ENCODE measurements at places on chromosomes 2 and 18. TPM values are rescaled to one million over a fixed set of nuclear protein-coding genes. Genes with fewer than 3 reads are reported as not detected.
A peak's percentile ranks its signal among the peaks of the same experiment; 100 is the strongest.

The GREB1 gene
- 36.5 TPM for total RNA-seq

The TEX51 gene
- not detected for total RNA-seq

The TRIP12 gene
- total RNA-seq, result 117 TPM

The FOXD4L1 gene
- not detected for total RNA-seq

The AFTPH gene
- total RNA-seq, result 19.7 TPM

The CCDC150 gene
- total RNA-seq, result 30.2 TPM

The GALNT13 gene
- 5.2 TPM for total RNA-seq

GRCh38 chr2:149223472-149224095 is 106.8 kb upstream of the LYPD6 start:
- DNase-seq, result peak; percentile 65
- H3K4me3 ChIP-seq, result no peak overlapping the region
- H3K36me3 ChIP-seq, result no peaks in the 10 kb centered on the region
- no peak overlapping the region for H3K27ac ChIP-seq

DNA sequence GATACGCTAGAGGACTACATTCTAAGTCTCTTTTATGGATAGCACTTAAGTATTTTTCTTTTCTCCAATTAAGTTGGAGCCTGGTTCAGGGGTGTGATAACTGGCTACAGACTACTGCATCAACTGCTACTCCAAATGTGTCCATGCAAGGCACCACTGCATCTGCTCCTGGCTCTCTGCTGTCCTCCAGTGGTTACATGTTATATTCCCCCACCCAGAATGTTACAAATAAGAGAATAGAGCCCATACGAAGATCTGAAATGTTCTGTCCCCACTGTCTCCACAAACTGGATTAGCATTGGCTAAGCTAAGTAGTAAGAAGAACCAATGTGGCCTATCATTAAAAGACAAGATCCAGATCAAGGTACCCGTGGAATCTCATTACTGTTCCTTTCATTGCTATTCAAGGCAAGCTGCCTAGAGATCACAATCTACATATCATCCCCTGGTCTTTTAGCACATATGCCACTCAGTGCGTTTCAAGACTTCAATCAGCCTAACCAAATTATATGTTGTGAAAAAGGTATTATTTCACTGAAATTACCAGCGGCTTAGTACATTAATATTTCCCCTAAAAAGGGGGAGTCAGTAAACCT is 308.3 kb upstream of the SLC8A1 start:
- H3K4me3 ChIP-seq, result no peak overlapping the region
- H3K27ac ChIP-seq, result no peak overlapping the region
- no peaks in the 10 kb centered on the region for H3K4me1 ChIP-seq
- no peaks in the 10 kb centered on the region for H3K27me3 ChIP-seq

DNA sequence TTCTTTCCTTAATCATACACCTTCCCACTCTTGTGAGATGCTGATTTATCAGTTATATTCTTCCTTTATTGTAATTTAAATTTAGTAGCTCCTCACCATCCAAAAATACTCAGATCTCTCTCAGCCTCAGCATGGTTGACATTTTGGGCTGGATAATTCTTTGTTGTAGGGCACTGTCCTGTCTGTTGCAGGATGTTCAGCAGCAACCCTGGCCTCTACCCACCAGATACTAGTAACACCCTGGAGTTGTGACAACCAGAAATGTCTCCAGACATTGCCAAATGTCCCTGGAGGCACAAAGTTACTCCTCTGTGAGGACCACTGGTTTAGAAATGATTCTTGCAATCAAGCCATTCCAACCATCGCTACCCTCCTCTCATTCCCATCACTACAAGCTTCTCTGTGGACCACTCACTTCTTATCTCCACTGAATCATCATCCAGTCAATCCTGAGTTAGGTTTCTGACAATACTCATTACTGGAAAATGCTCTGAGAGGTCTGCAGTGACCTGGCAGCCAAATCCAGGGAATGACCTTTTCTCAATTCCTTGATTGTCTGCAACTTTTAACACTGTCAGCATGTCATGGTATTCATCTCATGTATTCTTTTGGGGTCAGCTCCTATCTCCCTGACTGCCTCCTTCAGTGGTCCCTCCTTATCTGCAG is 43.3 kb downstream of the OSBPL6 start:
- H3K27me3 ChIP-seq, result no peaks in the 10 kb centered on the region
- no peaks in the 10 kb centered on the region for H3K4me1 ChIP-seq
- H3K36me3 ChIP-seq, result no peaks in the 10 kb centered on the region

DNA sequence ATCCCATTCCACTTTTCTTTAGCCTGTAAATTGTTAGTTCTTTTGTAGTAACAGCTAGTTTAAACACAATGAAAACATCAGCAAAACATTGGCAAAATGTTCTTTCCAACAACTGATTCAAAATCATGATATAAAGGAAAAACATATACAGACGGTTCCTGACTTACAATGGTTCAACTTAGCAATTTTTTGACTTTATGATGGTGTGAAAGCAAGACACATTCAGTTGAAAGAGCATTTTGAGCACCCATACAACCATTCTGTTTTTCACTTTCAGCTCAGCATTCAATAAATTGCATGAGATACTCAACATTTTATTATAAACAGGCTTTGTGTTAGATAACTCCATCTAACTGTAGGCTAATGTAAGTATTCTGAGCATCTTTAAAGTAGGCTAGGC is 185.1 kb downstream of the NOL4 start:
- H3K4me3 ChIP-seq, result no peak overlapping the region
- H3K4me1 ChIP-seq, result peaks cover 7% of the 10 kb centered on the region
- no peak overlapping the region for H3K27ac ChIP-seq
- H3K27me3 ChIP-seq, result no peaks in the 10 kb centered on the region

GRCh38 chr2:238497610-238498005 is 70.9 kb downstream of the ASB1 start:
- H3K4me1 ChIP-seq, result no peaks in the 10 kb centered on the region
- H3K36me3 ChIP-seq, result no peaks in the 10 kb centered on the region
- no peaks in the 10 kb centered on the region for H3K27me3 ChIP-seq
- no peak for DNase-seq
- H3K4me3 ChIP-seq, result no peak overlapping the region

DNA sequence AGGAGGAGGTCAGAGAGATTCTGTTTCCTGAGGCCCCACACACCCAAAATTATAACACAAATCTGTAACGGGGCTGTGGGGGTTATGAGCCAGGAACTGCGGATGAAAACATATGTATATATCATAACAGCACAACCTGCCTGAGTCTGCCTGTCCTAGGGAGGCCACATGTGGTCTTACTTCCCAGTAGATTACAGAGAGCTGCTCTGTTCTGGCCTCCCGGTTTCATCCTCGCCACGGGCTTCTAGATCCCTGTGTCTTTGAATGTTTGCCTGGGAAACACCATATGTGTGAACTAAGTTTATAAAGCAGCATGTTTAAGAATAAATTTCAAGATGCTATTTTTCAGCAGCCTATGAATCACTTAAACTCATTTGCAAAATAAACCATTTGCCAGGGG is 124.0 kb downstream of the TMEM200C start:
- no peak for DNase-seq
- H3K36me3 ChIP-seq, result no peaks in the 10 kb centered on the region
- H3K4me1 ChIP-seq, result 0 out of 2 replicates have a peak, but pooled peaks cover 11% of the 10 kb centered on the region
- H3K27ac ChIP-seq, result no peak overlapping the region

- H3K27me3 ChIP-seq, result no peaks in the 10 kb centered on the region
- no peaks in the 10 kb centered on the region for H3K36me3 ChIP-seq
- DNase-seq, result peak; percentile 77
- H3K27ac ChIP-seq, result no peak overlapping the region
- peak overlapping the region; percentile 39 for H3K4me3 ChIP-seq
Measured at GRCh38 chr2:24926602-24927252, 6.7 kb upstream of the ADCY3 start.

GRCh38 chr2:56262241-56262640 is 78.5 kb downstream of the CCDC85A start:
- no peaks in the 10 kb centered on the region for H3K36me3 ChIP-seq
- H3K4me3 ChIP-seq, result no peak overlapping the region
- no peak overlapping the region for H3K27ac ChIP-seq

DNA sequence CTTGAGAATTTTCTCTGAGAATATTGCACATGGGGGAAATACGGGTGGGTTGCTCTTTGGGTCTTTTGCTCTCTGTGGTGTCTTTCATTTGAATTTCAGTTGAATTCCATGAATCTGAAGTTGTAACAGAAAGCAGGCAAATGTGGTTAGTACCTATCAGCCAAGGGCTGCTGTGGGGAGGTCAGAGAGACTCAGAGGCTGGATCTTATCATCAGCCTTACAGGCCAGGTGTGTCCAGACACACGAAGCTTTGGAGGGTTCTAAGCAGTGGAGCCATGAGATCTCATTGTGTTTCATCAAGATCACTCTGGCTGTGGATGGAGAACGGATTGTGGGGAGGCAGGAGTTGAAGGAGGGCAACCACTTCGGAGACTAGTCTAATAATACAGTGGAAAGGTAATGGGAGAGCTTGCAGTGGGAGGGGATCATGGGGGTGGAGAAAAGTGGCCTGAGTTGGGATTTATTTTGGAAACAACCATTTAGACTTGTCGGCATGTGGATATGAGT is 68.1 kb downstream of the GNAL start:
- H3K27ac ChIP-seq, result no peak overlapping the region
- DNase-seq, result no peak
- no peak overlapping the region for H3K4me3 ChIP-seq
- H3K4me1 ChIP-seq, result peaks cover 11% of the 10 kb centered on the region

DNA sequence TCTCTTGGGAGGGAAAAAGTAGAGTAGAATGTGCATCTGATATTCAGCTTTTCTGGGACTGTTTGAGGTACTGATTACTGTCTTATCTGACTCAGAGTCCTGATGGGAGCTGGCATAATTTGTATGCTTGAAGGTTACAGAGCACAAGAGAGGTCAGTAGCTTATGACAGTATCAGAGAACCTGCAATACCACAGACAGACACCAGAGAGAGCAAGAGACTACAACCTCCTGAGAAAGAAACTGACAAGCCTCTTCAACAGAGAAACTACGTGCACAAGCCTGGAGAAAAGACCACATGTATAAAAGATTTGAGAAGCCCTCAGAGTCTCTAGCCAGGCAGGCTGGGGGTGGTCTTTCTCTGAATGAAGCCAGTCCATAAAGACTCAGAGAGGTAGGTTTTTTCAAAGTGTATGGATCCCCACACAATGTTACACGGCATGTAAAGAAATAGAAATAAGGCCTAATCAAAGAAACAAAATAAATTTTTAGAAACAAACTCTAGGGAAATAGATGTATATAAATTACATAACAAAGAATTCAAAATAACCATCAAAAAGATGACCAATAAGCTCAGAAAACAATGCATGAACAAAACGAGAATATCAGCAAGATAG is 568.3 kb downstream of the LRRTM4 start:
- peak; percentile 88 for DNase-seq
- H3K27ac ChIP-seq, result no peak overlapping the region
- H3K27me3 ChIP-seq, result no peaks in the 10 kb centered on the region
- no peak overlapping the region for H3K4me3 ChIP-seq
- H3K36me3 ChIP-seq, result no peaks in the 10 kb centered on the region

GRCh38 chr2:224915136-224915535 is 127.1 kb downstream of the DOCK10 start:
- no peaks in the 10 kb centered on the region for H3K27me3 ChIP-seq
- DNase-seq, result no peak
- no peaks in the 10 kb centered on the region for H3K36me3 ChIP-seq

DNA sequence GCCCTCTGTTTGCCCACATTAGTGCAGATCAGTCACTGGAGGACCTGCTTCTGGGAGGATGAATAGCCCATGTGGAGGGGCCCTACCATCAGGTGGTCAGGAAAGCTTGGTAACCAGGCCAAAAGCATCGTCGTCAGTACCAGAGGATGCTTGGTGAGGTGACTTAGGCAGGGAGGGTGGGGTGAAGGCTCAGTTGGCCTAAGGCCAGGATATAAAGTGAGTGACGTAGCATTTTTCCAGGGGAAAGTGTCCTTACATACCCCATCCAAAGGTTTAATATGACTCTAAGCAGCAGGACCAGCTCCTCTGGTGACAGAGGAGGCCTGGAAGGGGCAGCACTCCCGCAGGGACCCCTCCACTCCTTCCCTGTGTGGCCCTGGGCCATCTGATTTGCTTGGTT is 27.7 kb upstream of the DNMT3A start:
- no peak overlapping the region for H3K4me3 ChIP-seq
- 0 out of 2 replicates have a peak, but pooled peaks cover 3% of the 10 kb centered on the region for H3K4me1 ChIP-seq
- no peak overlapping the region for H3K27ac ChIP-seq
- no peak for DNase-seq

DNA sequence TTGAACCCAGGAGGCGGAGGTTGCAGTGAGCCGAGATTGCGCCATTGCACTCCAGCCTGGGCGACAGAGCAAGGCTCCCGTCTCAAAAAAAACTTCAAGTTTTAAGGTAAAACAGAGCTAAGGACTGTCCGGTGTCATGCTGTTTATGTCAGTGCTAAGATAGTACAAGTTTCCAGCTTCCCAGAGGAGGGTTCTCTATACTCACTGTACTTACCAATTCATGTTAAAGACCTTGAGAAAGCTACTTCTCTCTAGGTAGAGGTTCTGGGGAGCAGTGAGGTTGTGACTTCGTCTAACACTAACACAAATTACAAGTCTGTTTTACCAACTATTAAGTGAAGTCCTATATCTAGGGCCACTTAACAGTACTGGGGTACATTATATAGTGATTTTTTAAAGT is 18.8 kb downstream of the METTL21A start:
- H3K36me3 ChIP-seq, result peaks cover 11% of the 10 kb centered on the region
- no peaks in the 10 kb centered on the region for H3K27me3 ChIP-seq
- DNase-seq, result no peak
- no peaks in the 10 kb centered on the region for H3K4me1 ChIP-seq
- H3K27ac ChIP-seq, result no peak overlapping the region

- no peaks in the 10 kb centered on the region for H3K4me1 ChIP-seq
- H3K27me3 ChIP-seq, result no peaks in the 10 kb centered on the region
- H3K36me3 ChIP-seq, result no peaks in the 10 kb centered on the region
- no peak overlapping the region for H3K4me3 ChIP-seq
Measured at GRCh38 chr2:111694700-111695101, 189.3 kb downstream of the ANAPC1 start.

- no peak for DNase-seq
- peaks cover 22% of the 10 kb centered on the region for H3K4me1 ChIP-seq
- no peaks in the 10 kb centered on the region for H3K36me3 ChIP-seq
- H3K27me3 ChIP-seq, result no peaks in the 10 kb centered on the region
- no peak overlapping the region for H3K27ac ChIP-seq
Measured at GRCh38 chr18:38957736-38958135, 1392.1 kb upstream of the CELF4 start.

DNA sequence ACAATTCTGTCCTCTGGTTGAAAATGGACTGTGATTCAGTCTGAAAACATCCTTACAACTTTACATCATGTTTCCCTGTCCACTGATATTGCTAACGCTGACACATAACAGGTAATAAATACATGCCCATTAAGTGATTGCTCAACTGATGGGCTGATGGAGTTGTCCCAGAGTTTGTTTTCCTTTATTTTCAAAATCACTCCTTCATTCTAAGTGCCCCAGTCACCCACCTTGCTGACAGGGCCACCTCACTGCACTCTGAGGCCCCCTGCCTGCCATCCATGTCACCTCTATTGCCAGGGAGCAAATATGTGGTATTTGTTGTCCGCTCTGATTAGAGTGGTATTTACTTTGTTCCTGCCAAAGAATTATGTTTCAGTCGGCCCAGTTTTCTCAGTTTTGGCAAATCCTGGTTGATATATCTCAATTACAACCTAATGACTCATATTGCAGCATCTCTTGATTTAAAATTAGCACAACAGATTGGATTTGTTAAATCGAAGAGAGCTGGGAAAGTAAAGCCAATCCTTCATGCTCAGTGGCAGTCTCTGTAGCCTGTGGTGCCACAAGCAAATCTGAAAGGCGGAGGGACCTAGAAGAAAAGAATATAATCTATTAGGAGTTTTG is 105.1 kb downstream of the RDH14 start:
- peaks cover 11% of the 10 kb centered on the region for H3K4me1 ChIP-seq
- no peak overlapping the region for H3K4me3 ChIP-seq
- no peaks in the 10 kb centered on the region for H3K36me3 ChIP-seq
- H3K27me3 ChIP-seq, result no peaks in the 10 kb centered on the region
- DNase-seq, result peak; percentile 50
- H3K27ac ChIP-seq, result peak overlapping the region; percentile 57

Measured in GM23338 (cell line).